Kidney tubule cell (primary cell): ENCODE measurements at places on chromosomes 1 and 21.

- DNase-seq: peak; percentile 49
These were observed 65.0 kb upstream of the PRDX6 start for GRCh38 chr1:173411835-173412742.

DNA sequence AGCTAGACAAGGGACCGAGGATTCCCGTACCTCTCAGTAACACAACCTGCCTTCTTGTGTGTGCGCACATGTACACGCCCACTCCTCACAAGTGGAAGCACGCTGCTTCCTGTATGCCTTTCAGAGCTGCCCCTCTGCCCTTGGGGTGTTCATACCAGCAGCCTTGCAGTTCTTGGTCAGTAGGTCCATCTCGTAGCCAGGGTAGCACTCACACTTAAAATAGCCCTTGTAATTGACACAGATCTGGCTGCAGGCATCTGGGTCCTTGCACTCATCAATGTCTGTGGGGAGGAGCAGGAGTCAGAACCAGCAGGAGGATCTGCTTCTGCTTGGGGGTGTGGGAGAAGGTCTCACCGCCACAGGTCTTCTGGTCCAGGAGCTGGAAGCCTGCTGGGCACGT is 32.6 kb upstream of the MAGOH start:
- DNase-seq: no peak

- DNase-seq: no peak
These were observed 634.9 kb downstream of the LMO4 start for GRCh38 chr1:87963556-87963955.

GRCh38 chr1:83017701-83018100 is 981.2 kb downstream of the TTLL7 start:
- no peak for DNase-seq

DNA sequence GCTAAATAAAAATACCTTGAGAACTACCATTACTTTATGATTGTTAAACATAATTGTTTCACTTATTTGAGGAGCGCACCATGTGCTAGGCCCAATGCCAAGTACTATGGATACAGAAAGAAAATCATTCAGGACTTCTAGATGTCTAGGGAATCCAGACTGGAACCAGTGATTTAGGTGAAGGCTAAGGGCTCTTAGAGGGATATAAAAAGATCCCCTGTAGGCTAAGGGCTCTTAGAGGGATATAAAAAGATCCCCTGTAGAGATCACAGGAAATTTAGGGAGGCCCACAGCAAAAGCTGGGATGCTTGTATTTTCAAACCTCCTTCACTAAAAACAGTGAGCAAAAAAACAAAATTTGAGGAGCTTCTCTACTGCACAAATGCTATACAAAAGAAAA is 6.7 kb downstream of the TOR1AIP2 start:
- DNase-seq: no peak

DNA sequence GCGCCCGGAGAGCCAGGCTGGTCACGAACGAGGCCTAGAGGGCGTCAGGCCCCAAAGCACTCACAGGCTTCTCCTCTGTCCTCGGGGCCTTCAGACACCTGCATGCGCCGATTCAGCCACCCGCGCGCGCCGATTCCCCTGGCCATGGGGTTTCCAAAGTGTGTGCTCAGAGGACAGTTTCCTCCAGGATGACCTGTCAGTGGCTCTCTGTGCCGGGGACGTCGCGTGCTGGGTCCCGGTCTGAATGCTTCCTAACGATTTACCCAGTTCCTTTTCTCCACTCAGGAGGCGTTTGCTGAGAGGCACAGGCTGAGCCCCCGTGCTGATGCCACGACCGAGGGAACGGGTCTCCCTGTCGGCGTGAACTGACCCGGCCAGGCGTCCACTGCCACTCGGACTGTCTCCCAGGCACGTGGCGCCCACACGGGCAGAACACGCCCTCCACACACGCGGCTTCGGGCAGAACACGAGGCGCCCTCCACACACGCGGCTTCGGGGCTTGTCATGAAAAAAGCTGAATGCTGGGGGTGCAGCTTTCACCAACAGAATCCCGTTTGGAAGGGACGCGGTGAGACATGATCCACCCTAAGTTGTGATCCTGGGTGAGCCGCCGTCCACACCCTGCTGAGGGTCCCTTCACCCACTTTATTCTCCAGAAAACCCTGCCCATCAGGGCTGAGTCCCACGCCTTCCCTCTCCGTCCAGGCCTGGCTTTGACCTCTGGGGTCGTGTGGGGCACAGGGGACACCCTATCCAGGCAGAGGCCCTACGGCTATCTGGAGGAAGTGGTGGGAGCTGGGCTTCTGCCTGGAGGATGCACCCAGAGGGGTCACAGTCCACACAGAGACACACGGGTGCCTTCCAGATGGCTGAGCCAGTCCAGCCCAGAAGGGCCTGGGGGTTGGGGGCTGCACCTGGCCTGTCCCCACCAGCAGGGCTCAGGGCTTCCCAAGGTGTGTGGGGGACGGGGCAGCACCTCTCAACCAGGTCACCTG is 56.1 kb downstream of the COL6A1 start:
- no peak for DNase-seq

DNA sequence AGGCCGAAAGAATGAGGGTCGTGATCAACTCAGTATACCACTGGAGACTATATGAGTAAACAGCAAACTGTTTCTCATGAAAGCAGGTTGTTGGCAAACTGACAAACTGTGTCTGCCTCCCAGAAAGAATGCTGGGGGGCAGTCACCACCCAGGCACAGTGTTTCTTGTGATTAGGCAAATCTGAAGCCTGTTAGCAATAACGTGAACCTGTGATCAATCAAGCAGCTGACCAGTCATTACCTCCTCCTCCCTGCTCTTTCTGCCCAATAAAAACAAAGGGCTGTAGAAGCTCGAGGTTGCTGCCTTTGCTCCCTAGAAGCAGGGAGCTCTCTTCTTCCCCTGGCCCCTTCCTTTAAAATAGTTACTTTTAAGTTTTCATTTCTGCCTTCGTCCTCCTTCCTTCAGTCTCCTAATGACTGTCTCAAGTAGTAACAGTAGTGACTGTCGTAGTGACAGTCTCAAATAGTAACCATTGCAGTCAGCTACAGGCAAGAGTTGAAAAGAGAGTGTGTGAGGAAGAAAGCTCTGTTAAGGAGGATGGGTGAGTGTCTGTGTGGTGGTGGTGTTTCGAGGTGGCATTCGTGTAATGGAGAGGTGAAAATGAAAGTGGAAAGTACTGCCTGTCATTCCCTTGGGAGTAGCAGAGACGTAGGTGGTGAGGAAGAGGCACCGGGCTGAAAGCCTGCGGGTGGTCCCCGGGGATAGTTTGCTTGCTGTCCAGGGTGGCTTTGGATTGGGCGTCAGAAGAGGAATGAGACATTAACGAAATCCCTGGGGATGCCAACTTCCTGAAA is 14.5 kb downstream of the HHAT start:
- DNase-seq: peak; percentile 44

DNA sequence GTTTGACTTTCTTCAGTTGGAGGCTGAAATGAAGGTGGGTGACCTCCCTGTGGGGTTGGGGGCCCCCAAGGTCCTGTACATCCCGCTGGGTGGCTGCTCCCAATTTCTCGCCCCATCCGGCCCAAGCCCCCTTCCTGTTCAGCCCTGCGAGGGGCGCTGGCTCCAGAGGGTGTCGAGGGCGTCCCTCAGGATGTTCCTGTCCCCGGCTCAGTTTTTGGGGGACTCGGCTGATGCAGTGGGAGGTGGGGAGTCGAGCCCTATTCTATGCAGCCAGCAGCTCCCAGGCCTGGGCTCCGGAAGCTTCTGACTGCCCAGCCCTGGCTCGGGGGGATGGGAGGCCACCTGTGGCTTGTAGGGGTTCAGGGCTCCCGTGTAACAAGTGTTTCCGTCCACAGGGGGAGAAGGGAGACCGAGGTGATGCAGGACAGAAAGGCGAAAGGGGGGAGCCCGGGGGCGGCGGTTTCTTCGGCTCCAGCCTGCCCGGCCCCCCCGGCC is 38.2 kb downstream of the SLC19A1 start:
- DNase-seq: no peak
